ENCODE measurements at places on chromosomes 6 and 20. TPM values are rescaled to one million over a fixed set of nuclear protein-coding genes. Genes with fewer than 3 reads are reported as not detected.

- DNase-seq = no peak
These were observed 47.2 kb downstream of the FILIP1 start for GRCh38 chr6:75446241-75446880.

DNA sequence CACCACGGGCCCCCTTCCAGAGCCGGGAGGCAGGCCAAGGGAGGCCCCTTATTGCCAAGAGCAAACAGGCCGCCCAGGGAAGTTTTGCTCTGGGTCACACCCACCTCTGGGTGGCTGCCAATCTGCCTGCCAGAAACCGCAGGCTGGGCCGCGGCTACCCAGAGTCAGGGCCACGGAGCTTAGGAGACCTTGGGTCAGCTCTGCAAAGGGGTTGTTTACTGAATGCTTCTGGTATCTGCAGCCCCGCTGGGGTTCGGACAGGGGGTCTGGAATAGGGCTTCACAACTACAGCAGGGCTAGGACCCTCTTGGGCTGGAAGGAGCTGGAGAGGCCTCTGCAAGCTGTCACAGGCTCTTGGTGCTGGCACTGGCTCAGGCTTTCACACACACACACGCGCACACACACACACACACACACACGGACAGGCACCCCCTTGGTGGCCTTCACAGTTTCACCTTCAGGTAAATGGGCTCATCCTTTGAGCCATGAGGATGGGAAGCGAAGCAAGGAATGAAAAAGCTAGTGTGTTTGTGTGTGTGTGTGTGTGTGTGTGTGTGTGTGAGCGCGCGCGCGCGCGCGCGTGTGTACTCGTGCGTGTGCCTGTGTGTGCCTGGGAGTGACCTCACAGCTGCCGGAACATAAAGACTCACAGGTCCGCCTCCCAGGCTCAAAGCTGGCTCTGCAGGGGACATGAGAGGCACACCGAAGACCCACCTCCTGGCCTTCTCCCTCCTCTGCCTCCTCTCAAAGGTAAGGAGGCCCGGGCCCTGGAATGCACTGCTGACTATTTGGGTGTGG, at the start of gene CCN5:
CCN5 (plus strand) TSS at position 669 of the 798 bp plus-strand sequence; CDS start at position 691, 22 bp downstream.
- DNase-seq = peak; percentile 80

GRCh38 chr6:43715056-43715788, 27.6 kb upstream of the MRPS18A start:
- no peak for DNase-seq

- no peak for DNase-seq
These were observed 31.7 kb upstream of the CST1 start for GRCh38 chr20:23782366-23782983.

Gene TCP11
- 33.3 TPM for total RNA-seq

DNA sequence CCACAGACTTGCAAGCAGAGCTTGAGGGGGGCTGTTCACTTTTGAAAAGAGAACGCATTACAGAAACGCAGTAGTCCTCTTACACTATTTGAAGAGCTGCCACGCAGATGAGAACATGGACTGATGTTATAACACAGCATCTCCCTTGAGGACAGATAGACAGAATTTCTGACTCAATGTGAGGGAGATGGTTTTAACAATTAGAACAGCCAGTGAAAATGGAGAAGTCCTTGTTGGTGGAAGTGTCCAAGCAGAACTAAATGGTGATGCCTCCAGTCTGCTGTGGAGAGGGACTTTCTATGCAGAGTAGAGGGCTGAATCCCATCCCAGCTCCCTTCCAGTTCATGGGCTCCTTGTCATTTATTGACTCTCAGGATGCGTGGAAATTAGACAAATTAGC, 100.0 kb downstream of the RREB1 start:
- no peak for DNase-seq
